ENCODE measurements at places on chromosomes 5 and 9.
A peak's percentile ranks its signal among the peaks of the same experiment; 100 is the strongest.

DNA sequence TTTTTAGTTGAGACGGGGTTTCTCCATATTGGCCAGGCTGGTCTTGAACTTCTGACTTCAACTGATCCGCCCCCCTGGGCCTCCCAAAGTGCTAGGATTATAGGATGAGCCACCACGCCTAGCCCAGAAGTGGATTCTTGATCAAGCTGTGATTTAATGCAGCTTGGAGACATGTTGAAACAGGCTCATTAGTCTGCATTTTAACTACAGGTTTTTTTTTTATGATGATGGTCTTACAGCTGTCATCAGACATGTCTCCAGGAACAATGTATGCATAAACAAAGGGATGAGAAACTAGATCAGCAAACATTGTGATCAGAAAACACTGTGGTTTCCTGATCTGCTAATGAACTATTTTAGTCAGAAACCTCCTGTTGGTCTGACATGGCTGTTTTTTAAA lies 30.0 kb upstream of the PLPP1 start:
- no peak for DNase-seq

DNA sequence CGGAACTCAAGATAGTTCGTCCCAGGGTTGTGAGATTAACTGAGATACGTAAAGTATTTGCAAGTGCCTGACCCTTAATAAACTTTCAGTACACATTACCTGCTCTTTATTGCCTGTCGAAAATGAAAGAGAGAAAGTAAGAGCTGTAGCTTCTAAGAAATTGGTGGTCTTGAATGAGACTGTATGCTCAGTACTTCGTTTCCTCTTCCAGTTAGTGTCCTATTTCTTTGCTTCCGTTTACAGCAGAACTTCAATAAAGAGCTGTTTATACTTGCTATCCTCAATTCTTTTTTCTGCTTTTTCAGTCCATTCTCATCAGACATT lies 534 bp downstream of the SRFBP1 start:
- no peak for DNase-seq

DNA sequence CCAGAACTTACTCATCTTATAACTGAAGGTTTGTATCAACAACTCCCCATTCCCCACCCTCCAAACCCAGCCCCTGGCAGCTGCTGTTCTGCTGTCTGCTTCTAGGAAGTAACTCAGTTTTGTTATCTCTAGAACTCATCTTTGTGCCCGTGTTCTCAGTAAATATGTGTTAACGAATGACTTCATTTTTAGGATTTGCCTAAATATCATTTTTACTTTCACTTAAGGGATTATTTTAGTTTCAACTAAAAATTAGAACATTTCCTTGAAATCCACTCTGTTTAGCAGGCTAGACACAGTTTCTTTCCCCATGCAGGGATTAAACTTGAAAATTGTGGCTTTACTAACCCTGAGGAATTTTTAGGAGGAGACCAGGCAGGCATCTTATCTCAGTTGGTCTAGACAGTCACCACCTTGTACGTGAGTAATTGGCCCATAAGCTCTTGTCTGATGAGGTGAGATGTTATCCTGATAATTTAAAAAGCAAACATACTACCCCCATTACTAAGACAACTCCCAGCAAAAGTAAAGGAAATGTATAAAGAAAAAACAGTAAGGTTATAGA lies 68.2 kb upstream of the TNFAIP8 start:
- no peak for DNase-seq

GRCh38 chr5:40409601-40410000 lies 270.1 kb upstream of the PTGER4 start:
- DNase-seq: no peak

DNA sequence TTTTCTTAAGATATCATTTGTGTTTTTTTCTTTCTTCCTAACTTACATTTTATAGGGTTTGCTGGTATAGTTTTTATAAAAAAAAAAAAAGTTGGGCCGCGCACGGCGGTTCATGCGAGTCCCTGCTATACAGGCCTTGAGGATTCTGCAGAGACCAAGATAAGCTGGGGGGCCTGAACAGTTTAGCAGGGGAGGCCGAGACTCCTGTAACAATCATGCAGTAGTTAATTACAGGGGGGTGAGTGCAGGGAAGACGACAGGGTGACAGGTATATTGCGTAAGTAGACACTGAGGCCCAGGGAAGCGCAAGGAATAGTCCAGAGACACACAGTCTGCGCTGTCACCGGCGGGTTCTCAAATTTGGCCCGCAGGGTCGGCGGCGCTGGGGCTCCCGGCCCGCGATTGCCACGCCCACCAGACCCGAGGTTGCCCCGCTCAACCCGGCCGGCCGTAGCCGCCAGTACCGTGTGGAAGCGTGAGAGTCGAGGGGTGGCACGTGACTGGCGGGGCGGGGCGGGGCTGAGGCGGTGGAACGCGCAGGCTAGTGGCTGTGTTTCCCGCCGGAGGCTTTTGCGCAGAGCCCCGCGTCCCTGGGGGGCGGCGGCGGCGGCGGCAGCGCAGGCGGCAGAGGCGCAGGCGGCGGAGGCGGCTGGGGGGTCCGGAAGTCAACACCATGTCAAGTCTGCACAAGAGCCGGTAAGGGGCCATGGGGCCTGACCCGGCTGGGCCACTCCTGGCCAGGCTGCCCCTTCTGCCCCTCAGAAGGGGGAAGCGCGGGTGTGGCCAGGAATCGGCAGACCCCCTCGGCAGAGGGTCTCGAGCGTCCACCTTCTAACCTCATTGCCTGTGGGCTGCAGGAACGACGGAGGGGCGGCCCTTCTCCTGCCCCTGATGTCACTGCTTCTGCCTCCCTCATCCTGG lies at the start of gene TBC1D13:
Gene TBC1D13 (plus strand): TSS at position 573 of the 921 bp plus-strand sequence. CDS start 101 bp downstream, at position 674.
- peak; percentile 79 for DNase-seq

- no peak for DNase-seq
Observed at GRCh38 chr9:135949501-135950134, 11.6 kb downstream of the UBAC1 start.

DNA sequence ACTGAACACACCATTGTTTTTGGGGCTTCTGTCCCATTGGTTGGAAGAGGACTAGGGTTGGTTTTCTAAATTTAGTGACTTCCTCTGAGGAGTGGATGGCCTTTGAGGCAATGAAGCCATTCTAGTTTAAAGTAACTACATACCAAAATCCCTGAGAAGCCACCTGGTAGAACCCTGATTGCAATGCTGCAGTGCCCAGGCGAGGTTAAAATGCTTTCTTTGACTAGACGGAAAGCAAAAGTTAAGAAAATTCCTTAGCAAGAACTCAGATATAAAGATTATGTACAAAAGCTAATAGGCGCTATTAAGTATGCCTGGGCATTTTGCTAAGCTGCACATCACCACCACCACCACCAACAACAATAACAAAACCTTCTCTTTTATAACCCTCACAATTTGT lies 20.6 kb downstream of the GLRX start:
- no peak for DNase-seq

DNA sequence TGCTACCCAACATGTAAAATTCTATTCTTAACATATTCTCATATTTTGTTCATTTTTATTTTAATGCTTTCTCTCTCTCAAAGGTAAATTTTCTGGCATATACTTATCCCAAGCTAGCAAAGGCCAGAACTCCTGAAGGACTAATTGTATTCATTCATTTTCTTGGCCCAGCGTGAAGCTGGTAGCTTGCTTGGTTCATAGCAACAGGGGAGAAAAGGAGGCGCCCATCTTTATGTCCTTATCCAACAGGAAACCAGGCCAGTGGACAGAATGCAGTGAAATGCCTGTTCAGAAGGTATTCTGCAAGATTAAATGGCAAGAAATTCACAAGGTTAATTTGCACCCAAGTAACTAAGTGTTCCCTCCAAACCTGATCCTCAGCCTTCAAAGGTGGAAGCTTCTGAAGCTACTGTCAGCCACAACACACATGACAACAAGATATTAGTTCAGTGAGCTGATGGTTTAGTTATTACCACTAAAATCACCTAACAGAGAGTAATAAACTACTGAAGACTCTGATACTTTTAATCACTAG lies 5.6 kb downstream of the EFNA5 start:
- DNase-seq: no peak

DNA sequence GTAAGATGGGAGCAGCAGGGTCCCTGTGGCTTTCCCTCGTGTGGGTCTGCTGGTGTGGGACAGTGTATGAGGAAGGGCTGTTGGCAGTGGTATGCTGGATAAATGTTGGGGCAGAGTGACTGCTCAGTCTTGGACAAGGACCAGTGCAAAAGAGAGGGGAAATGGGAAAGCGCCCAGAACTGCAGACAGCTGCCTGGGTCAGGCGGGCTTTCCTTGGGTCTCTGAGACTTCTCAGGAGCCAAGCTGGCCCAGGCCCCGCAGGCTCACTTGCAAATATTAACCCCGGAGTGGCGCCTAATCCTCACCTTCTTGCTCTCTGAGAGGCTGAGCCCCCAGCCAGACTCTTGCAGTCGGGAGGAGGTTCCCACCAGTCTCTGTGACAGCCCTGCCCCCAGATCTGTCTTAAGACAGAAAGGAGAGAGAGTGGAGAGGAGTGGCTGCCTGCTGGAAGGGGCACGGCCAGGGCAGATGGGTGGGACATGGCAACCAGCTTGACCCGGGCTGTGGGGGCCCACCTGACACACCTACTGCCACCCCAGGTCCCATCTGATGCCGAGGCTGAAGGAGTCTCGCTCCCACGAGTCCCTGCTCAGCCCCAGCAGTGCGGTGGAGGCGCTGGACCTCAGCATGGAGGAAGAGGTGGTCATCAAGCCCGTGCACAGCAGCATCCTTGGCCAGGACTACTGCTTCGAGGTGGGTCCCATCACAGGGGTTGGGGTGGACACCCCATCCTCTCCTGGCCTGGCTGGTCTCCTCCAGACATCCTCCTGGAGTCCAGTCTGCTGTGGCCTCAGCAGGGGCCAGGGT lies 105.2 kb downstream of the DAB2IP start:
- no peak for DNase-seq

- no peak for DNase-seq
Observed at GRCh38 chr5:151258816-151259215, 5.8 kb downstream of the GM2A start.

- DNase-seq: no peak
Observed at GRCh38 chr5:171444582-171444981, 25.1 kb downstream of the FGF18 start.

DNA sequence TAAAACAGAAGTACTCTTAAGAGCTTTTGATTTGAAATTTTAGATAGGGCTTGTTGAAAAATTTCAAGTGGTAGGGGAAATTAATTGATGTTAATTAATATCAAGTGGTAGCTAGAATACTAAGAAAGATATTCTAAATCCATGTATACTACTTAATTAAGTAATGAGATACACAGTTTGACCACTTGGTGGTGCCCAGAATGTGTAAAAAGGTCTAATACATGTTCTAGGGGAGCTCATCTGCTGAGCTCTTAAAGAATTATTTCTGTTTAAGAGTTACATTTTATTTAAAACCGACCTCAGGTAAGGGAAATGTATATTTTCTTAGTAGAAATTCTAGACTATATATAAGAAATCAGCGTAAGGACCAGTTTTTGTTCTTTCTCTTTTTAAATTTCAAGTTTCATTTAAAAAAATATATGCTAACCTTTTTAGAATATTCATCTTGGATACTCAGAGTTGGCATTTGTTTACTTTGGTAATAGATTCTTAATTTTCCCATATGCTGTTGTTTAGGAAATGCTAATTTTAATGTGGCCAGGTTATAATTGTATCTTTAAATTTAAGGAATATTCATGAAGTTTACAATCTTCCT lies 61.5 kb downstream of the LNPEP start:
- no peak for DNase-seq

GRCh38 chr9:75046725-75047345 lies 18.7 kb upstream of the CARNMT1 start:
- no peak for DNase-seq

DNA sequence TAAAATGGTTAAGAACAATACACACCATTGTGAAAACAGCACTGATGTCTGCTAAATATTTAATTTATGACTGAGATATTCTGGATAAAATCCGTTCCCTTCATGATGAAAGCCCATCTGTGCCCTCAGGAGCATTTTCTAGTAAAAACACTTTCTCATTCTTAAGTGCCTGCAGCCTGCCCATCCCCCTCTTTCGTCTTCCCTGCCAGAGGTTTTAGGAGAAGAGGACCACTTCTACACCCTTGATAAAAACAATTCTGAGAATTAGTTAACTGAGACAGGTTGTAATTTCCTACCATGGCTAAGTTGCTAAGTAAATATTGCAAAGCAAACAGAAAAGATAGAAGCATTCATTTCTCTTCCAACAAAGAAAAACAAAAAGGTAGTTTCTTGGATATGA lies 272.6 kb downstream of the ATPSCKMT start:
- DNase-seq: no peak

DNA sequence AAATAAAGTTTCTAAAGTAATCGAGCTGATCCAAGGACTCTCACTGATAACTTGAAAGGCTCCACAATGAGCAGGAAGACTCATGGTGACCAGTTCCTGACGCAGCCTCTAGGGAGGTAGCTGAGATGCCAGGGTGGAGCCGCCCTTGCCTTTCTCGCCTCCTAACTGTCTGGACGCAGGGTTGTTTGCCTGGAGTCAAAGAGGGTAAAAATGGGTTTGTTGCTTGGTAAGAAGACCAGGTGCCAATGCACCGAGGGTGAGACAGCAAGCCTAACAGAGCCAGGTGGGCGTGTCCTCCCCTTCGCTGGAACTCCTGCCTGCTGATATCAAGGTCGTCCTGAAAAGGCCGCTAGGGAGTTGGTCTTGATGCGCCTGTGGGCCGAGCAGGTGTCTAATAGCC lies 48.6 kb upstream of the FCN1 start:
- no peak for DNase-seq

DNA sequence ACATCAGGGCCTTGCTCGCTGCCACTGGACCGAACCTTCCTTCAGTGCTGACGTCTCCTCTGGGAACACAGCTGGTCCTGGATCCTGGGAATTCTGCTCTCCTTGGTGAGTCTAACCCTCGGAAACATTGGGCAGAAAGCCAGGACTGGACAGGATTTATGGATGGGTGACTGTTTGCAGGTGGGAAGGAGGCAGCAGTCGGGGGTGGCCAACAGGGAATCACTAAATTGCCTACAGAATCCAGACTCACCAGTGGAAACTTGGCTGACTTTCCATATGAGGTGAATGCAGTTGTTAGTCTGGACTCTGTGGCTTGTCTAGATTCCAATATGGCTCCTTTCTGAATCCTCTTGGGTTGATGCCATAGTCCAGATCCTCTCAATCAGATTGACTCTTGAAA lies 203.1 kb downstream of the SAXO1 start:
- no peak for DNase-seq

- DNase-seq: no peak
Observed at GRCh38 chr5:88787856-88788255, 95.1 kb downstream of the MEF2C start.

DNA sequence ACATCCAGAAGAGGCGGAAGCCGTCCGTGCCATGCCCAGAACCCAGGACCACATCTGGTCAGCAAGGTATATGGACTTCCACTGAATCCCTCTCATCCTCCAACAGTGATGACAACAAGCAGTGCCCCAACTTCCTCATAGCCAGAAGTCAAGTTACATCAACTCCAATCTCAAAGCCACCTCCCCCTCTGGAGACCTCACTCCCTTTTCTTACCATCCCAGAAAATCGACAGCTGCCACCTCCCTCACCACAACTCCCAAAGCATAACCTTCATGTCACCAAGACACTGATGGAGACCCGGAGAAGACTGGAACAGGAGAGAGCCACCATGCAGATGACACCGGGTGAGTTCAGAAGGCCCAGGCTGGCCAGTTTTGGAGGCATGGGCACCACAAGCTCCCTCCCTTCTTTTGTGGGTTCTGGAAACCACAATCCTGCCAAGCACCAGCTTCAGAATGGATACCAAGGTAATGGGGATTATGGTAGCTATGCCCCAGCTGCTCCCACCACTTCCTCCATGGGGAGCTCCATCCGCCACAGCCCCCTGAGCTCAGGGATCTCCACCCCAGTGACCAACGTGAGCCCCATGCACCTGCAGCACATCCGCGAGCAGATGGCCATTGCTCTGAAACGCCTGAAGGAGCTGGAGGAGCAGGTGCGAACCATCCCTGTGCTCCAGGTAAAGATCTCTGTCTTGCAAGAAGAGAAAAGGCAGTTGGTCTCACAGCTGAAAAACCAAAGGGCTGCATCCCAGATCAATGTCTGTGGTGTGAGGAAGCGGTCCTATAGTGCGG lies 130.3 kb upstream of the DMRT1 start:
- DNase-seq: no peak

All from nucleus accumbens (tissue), 56 donors.